Endothelial cell of umbilical vein (primary cell): ENCODE measurements at places on chromosomes 1 and 21. TPM values are rescaled to one million over a fixed set of nuclear protein-coding genes. Genes with fewer than 3 reads are reported as not detected.

The DMBX1 gene
- not detected in 2 replicates for total RNA-seq

DNA sequence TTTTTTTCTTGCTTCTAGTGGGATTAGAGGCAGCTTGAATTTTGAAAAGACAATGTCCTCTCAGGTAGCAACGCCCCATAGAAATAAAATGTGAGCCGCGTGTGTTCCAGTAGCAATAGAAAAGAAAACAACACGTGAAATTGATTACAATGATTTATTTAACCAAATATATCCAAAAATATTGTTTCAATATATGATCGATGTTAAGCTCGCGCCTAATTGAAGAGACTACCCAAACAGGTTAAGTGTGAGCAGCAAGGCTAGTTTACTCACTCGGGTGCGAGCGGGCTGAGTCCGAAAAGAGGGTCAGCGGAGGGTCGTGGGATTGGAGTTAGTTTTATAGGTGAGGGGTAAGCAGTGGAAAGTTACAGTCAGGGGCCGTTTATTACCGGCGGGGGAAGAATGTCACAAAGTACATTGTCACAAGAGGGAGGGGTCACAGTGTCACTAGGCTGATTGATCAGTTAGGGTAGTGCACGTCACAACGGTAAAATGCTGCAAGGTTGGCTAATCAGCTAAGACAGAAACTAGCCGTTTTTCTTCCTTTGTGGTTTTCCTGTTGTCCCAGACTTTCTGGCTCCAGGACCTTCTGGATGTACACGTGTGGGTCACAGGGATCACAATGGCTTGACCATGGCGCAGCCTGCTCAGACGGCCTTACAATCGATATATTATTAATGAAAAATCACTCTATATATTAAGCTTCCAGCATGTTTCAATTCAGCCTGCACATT is 697 bp upstream of the ZNF670 start:
- H3K36me3 ChIP-seq: no peaks in the 10 kb centered on the region
- peaks cover 16% of the 10 kb centered on the region for H3K4me1 ChIP-seq
- no peaks in the 10 kb centered on the region for H3K27me3 ChIP-seq
- DNase-seq: no peak

The CFAP141 gene
- total RNA-seq: not detected in 2 replicates

The HTR6 gene
- not detected in 2 replicates for total RNA-seq

DNA sequence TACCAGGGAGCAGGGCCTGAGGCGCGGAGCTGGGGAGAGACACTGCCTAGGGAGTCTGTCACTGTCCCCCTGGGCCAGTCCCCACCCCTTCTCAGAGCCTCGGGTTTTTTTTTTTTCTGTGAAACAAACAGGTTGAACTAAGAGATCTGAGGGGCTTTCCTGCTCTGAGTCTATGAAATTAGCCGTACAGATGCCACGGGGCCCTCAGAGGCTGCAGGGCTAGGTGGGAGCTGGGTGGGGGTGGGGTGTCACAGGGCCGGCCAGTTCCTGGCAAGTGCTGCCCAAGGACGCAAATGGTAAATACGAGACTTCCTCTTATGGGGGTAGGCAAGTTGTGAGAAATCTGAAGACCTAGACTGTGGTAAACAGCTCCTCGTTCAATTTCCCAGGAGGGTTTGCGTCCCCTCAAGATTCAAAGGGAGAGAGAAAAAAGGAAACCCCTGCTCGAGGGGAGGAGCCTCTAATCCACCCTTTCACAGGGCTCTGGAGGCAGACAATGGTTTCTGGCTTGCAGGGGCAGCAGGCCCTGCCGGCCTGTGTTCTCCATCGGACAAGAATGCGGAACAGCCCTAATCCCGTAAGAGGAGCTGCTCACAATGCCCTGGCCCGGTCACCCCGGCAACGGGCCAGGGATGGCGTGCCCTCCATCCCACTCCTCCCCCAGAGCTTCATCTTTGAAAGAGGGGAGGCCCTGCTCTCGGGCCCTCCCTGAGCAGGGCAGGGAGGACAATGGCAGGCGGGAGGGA is 7.8 kb downstream of the NUAK2 start:
- DNase-seq: peak; percentile 67
- peaks cover 8% of the 10 kb centered on the region for H3K36me3 ChIP-seq
- H3K27ac ChIP-seq: peak overlapping the region; percentile 55

- peaks cover 6% of the 10 kb centered on the region for H3K4me1 ChIP-seq
- DNase-seq: no peak
- H3K36me3 ChIP-seq: no peaks in the 10 kb centered on the region
- no peak overlapping the region for H3K4me3 ChIP-seq
Measured at GRCh38 chr21:33708874-33709273, 66.6 kb downstream of the ITSN1 start.

GRCh38 chr1:229027622-229028182 is 243.2 kb upstream of the RAB4A start:
- peak overlapping the region; percentile 49 for H3K27ac ChIP-seq
- no peak overlapping the region for H3K4me3 ChIP-seq
- peaks cover 22% of the 10 kb centered on the region for H3K4me1 ChIP-seq
- no peaks in the 10 kb centered on the region for H3K27me3 ChIP-seq

- no peaks in the 10 kb centered on the region for H3K36me3 ChIP-seq
- no peaks in the 10 kb centered on the region for H3K27me3 ChIP-seq
- DNase-seq: no peak
- peaks cover 36% of the 10 kb centered on the region for H3K4me1 ChIP-seq
Measured at GRCh38 chr1:98081944-98082343, 161.1 kb upstream of the DPYD start.

- H3K27ac ChIP-seq: peak within 1 kb of the TSS; percentile 64
- H3K4me1 ChIP-seq: peaks cover 46% of the 10 kb centered on the region
- H3K4me3 ChIP-seq: peak within 1 kb of the TSS; percentile 73
- no peaks in the 10 kb centered on the region for H3K27me3 ChIP-seq
- no peaks in the 10 kb centered on the region for H3K36me3 ChIP-seq
Measured at GRCh38 chr1:153963030-153963849, at the start of gene SLC39A1. Gene SLC39A1 (minus strand): TSS chr1:153963537. CDS start chr1:153962715, 822 bp downstream.

DNA sequence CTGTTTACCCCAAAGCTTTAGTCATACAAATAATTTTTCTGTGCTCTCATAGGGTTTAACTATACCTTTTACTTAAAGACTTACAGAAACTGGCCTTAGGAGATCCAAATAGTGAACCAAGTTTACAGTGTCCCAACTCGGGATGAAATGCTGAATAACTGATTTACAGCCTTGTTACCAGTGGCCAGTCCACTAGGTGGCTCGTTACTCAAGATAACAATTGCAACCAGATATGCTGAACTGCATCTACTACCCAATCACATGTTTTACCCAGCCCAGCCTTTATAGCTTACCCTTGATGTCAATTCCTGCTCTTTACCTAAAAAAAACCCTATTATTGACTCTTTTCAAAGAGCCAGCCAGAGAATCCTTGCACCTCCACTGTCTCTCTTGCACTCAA is 1148.8 kb upstream of the ADGRL4 start:
- H3K27ac ChIP-seq: no peak overlapping the region
- H3K4me1 ChIP-seq: no peaks in the 10 kb centered on the region
- no peaks in the 10 kb centered on the region for H3K27me3 ChIP-seq
- no peak overlapping the region for H3K4me3 ChIP-seq
- no peaks in the 10 kb centered on the region for H3K36me3 ChIP-seq

The OR2M7 gene
- not detected in 2 replicates for total RNA-seq

- H3K4me1 ChIP-seq: peaks cover 17% of the 10 kb centered on the region
- H3K27ac ChIP-seq: no peak overlapping the region
- peak overlapping the region; percentile 98 for H3K4me3 ChIP-seq
- DNase-seq: no peak
- H3K27me3 ChIP-seq: no peaks in the 10 kb centered on the region
Measured at GRCh38 chr1:32965251-32965747, 690 bp upstream of the RNF19B start.

The LMX1A gene
- total RNA-seq: not detected in 2 replicates

GRCh38 chr1:220655961-220656740 is 34.0 kb upstream of the C1orf115 start:
- H3K4me1 ChIP-seq: no peaks in the 10 kb centered on the region
- no peak overlapping the region for H3K4me3 ChIP-seq
- no peaks in the 10 kb centered on the region for H3K36me3 ChIP-seq
- no peaks in the 10 kb centered on the region for H3K27me3 ChIP-seq
